ENCODE measurements at places on chromosomes 11 and 22.

- DNase-seq: no peak
These were observed 45.8 kb upstream of the AMPD3 start for GRCh38 chr11:10409207-10409661.

GRCh38 chr22:44531487-44531886, 33.5 kb upstream of the RTL6 start:
- no peak for DNase-seq

- DNase-seq: no peak
These were observed 121.6 kb downstream of the KCNQ1 start for GRCh38 chr11:2566223-2567025.

DNA sequence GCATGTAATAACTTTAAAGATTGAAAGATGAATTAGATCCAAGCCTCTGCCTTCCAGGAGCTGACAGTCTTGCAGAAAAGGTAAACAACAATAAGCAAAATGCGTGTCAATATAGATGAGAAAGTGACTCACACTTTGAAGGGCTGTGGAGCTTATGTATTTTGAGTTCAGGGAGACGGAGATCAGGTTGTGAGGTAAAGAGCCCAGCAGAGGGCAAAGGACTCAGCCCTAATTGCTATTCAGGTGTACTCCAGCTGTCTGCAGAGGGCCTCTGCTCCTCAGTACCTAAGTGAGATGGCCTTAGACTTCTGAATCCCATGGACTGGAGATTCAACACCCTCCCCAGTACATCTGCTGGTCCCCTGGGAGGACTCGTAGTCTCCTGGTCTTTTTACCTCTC, 22.9 kb upstream of the CTR9 start:
- no peak for DNase-seq

GRCh38 chr11:117657794-117658193, 139.2 kb downstream of the DSCAML1 start:
- no peak for DNase-seq

DNA sequence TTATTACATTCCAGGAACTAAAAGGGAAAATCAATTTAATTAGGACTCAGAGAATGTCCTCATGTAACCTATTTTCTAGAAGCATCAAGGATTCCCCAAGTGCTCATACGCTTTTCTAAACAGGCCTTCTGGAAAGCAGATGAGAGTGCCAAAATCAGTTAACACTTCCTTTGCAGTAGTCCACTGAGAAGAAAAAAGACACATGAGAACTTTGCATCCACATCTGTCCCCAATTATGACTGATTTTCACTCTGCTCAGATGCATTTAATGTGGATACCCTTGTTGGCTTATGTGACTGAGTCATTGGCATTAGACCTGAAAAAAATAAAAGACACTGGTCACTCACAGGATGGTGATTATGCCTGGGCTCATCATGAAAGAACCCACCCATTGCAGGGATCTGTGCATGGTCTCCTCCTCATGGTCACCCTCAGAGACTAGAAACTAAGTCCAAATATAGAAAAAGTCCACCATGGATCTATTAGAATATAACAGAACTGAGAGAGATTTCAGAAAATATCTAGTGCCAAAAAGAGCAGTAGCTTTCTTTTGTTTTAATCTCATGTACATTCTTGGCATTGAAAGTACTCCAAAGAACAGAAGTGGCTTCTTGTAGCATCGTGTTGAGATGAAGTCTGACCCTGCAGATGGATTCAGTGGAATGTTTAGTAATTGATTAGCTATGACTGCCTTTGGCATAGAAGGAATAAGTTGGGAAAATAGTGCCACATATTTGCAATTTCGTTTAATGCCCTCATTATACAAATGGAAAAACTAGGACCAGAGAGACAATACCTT, 48.8 kb upstream of the FIBIN start:
- no peak for DNase-seq

DNA sequence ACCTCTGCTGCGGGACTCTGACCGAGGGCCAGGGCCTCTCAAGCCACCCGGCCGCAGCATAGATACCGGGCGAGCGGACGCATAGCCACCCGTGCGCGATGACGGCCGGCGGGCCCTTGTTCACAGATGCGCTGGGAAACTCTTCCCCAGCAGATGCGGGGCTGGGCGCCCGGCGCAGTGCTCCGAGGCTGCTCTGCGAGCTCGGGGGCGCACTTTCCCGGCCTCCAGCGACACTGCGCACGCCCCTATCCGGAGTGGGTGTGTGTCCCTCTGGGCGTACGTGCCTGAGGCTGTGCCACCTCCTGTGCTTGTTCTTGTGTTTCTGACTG, 104.7 kb upstream of the E2F8 start:
- DNase-seq: no peak

DNA sequence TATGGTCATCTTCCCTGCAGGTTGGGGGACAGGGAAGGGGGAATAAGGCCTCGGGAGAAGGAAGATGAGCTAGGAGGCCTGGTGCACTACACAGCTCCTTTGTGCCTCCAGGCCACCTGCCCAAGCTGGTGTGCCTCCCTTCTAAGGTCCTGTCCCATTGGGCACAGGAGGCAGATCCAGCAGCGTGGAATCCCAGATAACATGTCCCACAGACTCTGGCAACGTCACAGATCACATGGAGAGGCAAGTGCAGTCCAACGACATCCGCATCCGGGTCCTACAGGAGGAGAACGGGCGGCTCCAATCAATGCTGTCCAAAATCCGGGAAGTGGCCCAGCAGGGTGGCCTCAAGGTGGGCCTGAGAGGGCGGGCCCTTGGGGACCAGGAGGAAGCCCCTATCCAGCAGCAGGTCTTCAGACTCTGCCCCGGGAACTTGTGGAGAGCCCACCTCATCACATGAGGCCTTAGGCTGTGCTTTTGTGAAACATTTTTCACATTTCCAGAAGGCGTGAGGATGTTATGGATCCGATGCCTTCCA, 11.8 kb downstream of the RNF215 start:
- no peak for DNase-seq

DNA sequence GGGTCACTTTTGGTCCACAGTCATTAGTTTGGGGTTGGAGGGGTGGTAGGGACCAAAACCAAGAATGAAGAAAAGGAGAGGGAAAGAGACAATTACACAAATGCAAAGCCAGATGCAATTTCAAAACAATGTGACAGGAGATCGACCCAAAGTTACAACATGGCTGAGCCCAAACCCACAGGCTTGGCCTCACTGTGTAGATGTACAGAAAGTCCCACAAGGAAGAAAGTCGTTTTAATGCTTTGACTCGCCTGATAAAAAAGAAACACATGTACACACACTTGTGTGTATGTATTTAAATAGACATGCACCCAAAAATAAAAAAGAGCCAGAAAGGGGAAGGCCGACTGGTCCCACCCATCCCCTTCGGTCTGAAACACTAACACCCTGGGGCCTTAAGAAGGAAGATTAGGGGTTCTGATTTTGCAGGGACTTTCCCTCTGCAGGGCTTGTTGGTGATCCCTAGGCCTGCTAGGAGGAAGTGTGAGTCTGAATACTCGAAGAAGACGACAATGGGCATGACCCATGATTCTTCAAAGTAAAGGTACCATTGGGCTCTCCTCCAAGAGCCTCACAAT, 104.1 kb downstream of the ETS1 start:
- DNase-seq: no peak

GRCh38 chr11:12124306-12124705, 13.9 kb downstream of the MICAL2 start:
- no peak for DNase-seq

DNA sequence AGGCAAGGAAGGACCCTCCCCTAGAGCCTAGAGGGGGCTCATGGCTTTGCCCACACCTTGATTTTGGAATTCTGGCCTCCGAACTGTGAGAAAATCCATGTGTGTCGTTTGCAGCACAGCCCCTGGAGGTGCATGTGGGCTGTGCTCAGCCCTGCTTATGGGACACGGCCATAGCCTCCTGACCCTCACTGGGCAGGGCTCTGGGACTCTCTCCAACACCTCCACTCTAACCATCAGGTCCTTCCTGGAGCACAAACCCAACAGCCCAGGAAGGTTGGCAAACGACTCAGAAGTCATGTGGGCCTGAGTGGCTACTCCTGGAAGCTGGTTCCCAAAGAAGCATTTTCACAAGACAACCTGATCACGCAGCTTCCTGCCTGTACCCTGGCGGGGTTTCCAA, 144.1 kb downstream of the CTTN start:
- no peak for DNase-seq

- DNase-seq: no peak
These were observed 1.1 kb upstream of the ATP6V1E1 start for GRCh38 chr22:17629641-17630040.

DNA sequence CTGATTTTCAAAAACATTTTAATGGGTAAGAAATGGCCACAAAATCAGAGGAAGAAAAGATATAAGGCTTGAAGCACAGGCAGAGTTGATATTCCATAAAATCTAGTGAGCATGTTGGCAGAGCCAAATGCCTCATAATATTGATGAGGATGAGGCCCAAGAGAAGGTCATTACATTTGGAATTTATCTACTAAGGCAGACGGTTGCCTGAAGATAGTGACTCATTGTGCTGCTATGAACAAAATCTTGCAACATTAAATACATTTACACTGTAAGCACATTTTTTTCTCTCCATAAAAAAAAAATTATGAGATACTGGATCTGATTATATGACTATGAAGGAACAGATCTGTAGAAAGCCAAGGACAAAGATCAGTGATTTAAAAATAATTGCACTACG, 881.4 kb upstream of the CHORDC1 start:
- no peak for DNase-seq

- no peak for DNase-seq
These were observed at the start of gene MMP12 for GRCh38 chr11:102874852-102875251. Gene MMP12, minus strand, starts transcription at chr11:102874982. Its CDS starts 45 bp downstream, at chr11:102874937.

DNA sequence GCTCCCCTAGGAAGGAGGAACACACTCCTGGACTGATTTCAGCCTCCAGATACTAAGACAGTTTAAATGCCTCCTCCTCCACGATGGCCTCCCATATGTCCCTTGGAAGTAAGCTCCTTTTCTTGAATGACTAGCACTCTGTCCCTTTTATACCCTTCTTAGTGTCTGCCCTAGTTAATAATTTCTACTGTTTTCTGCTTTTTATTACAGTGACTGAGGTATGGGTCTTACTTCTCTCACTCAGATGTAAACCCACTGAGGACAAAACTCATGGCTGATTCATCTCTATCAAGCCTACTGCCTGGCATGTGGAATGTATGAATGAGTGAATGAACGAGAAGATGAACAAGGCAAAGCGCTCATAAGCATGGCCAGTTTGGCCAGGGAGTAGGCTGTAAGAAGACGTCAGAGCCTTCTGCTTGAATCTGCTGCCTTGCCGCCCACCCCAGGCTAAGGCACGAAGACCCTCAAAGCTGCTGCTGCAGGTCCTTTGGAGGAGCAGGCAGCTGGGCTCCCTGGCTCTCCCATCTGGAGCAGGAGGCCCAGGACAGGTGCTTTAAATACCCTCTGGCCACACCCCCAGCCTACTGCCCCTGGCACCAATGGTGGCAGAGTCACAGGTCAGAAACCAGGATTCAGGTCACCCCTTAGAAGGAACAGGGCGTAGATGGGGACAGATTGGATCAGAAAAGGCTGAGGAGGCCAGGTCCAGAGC, 8.2 kb upstream of the PGA3 start:
- DNase-seq: no peak

GRCh38 chr11:103907548-103908455, 128.6 kb upstream of the DDI1 start:
- DNase-seq: no peak

- no peak for DNase-seq
These were observed 107.0 kb downstream of the KCNQ1OT1 start for GRCh38 chr11:2592559-2593392.

DNA sequence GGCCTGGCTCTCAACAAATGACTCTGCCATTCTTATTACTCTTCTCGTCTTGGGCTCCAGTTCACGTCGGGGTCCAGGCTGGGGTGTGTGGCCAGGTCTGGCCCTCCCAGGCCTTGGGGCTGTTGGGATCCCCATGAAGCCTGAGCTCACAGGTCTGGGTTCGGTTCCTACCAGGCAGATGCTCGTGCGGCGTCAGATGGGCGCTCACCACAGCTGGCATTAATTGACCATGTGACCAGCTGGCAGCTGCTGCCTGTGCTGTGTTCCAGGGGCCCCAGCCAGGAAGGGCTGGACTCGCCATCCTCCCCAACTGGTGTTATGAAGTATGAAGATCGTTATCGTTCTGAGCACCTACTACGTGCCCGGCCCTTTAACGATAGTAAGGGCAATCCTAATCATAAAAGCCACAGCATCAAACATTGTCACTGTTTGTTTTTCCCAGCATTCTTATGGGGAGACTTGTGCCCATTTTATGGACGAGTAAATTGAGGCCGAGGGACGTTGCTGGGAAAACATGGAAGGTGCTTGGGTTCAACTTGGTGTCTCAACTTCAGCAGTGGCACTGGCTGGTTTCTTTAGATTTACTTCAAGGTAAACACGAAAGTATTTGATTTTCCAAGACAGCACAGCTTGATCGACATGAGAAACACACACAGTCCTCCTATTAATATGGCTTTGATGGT, 26.8 kb upstream of the CACNG2 start:
- DNase-seq: no peak

DNA sequence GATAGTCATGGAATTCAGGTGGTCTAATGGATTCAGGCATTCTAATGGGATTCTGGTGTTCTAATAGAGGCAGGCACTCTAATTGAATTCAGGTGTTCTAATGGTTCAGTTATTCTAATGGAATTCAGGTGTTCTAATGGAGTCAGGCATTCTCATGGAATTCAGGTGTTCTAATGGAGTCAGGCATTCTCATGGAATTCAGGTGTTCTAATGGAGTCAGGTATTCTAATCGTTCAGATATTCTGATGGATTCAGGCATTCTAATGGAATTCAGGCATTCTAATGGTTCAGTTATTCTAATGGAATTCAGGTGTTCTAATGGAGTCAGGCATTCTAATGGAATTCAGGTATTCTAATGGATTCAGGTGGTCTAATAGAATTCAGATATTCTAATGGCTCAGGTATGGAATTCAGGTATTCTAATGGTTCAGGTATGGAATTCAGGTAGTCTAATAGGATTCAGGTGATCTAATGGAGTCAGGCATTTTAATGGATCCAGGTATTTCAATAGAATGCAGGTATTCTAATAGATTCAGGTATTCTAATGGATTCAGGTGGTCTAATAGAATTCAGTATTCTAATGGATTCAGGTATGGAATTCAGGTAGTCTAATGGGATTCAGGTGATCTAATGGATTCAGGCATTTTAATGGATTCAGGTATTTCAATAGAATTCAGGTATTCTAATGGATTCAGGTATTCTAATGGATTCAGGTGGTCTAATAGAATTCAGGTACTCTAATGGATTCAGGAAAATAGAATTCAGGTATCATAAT, 22.0 kb upstream of the PHF21B start:
- no peak for DNase-seq

GRCh38 chr11:108223348-108224149, 682 bp downstream of the ATM start:
- DNase-seq: no peak

DNA sequence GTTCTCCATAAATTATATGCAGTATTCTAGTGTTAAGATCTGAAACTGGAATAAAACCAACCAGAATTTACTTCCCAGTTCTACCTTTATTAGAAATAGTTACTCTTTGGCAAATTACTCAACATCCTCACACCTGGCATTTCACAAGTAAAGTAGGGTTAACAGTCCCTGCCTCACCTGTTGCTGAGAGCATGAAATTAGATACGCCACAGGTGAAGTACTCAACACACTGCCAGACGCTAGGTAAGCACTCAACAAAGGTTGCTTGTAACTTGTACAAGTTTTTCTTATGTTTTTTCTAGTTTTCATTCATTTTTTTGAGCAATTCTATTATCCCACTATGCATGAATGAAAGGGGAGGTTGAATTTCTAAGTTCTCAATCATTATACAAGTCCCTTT, 267.6 kb upstream of the ARHGAP42 start:
- DNase-seq: no peak
